ENCODE measurements at places on chromosomes 12 and 14.

GRCh38 chr12:2686280-2686646 lies 108.5 kb upstream of the FKBP4 start:
- no peak for DNase-seq

DNA sequence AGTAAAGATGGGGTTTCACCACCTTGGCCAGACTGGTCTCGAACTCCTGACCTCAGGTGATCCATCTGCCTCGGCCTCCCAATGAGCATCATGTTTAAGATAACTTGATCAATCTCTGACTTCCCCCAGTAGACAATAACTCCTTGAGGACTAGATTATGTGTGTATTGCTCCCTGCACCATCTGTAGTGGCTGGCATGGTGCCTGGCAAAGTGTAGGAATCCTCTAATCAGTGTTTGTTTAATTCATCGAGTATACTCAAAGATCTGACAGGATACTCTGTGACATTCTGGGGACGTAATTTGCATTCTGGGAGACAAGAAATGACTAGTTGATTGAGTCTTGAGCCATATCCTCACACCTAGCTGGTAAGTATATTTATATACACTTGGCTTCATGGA lies 873.5 kb upstream of the TMEM132C start:
- DNase-seq = no peak

DNA sequence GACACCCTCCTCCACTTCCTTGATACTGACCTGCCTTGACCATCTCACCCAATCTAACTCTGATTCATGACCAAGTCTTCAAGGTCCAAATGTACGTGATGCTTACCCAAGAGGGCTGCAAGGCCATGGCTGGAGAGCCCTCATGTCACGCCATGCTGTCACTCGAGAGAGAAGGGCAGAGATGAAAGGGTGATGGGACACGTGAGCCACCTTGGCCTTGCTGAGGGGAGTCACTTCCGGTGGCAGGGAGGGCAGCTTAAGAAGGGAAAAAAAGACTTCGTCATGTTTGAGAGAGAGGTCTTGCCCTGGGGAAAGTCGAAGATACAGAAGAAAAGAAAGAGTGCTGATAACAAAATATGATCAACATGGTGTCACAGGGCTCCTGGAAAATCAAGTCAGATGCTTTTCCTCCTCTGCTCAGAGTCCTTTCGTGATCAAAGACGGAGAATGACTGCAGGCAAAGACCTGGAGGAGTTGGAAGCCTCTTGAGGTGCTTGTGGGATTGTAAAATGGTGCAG lies 3.3 kb upstream of the SCARB1 start:
- no peak for DNase-seq

GRCh38 chr12:18332173-18332572 lies 70.9 kb downstream of the PIK3C2G start:
- DNase-seq = no peak

- no peak for DNase-seq
These were observed 89.0 kb downstream of the STON2 start for GRCh38 chr14:81311141-81311540.

- no peak for DNase-seq
These were observed 13.5 kb upstream of the TAS2R46 start for GRCh38 chr12:11075642-11076041.

GRCh38 chr14:31567655-31568054 lies 6.5 kb downstream of the NUBPL start:
- DNase-seq = no peak

Measured in activated T-helper 9 cell treated with anti-CD3 and anti-CD28 coated beads, Interleukin-2, amount 50 U/mL, for 16 hours (primary cell).